NCI-H345 (cell line): ENCODE measurements at places on chromosomes 6 and 20.

GRCh38 chr6:156336089-156336488 lies 441.1 kb upstream of the ARID1B start:
- DNase-seq: no peak

GRCh38 chr6:32974016-32974333 lies 5.6 kb downstream of the BRD2 start:
- DNase-seq: no peak

GRCh38 chr20:4267242-4267641 lies 251.9 kb upstream of the RNF24 start:
- DNase-seq: no peak

DNA sequence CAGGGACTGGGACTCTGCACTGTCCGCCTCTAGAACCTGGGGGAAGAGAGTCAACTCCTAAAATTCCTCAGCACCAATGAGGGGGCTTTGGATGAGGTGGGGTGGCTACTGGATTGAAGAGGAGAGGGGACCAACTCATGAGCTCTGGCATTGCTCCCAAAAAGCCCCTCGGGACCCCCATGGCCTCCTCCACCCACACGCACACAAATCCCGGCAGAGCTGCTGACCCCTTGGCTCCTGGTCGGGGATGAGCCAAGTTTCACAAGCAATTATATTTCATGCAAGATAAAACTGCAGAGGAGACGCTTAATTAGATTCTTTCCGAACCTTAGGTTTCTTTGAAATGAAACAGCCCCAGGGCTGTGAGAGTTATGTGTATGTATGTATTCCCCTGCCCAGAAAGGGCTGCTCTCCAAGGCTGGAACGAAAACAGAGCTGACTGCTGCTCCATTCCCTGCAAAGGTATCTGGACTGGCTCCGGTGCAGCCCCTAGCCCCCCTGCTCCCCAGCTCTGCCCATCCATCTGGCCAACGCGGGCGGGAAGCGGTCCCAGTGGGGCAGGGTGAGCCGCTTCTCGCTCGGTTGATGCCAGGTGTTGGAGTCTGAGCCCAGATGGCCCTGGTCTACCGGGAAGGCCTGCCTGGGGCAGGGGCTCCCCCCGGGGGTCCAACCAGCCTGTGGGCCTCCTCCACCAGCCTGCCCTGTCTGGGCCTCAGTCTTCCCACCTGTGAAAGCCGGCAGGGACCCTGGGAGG lies 46.8 kb upstream of the STX16 start:
- DNase-seq: no peak

GRCh38 chr20:36483209-36483918 lies 58.0 kb upstream of the MYL9 start:
- no peak for DNase-seq

GRCh38 chr20:38034961-38035360 lies 1.4 kb downstream of the RPRD1B start:
- DNase-seq: no peak

DNA sequence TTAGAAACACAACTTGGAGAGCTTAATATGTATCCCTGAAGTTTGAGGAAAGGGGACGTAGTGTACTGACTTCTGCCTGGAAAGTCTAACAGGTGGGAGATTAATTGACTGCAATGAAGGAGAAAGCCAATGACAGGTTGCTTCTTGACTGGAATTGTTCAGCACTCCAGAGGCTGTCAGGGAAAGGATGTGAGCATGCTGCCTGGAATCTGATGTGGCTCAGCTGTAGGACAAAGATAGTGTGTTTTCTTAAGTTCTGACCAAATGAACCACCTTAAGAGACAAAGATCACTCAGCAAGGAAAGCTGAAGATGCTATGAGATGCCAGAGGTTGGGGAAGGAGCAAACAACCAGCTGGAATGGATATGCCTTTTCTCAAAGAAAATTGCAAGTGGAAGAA lies 185.8 kb downstream of the PHF3 start:
- no peak for DNase-seq

DNA sequence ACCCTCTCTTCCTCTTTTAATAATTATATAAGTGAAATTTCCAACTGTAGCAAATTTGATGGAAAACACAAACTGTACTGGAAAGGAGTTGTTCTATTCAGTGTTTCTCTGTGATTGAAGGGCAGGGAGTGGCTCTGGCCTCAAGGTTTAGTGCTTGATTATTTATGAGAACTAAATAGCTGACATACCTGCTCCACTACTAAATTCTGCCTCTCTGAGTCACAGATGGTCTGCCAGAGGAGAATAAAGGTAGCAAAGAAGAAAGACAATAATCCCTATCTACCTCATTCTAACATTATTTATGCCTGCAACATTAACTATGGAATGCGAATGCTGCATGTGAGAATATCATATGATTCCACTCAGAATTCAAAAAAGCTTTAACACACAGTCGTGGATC lies 9.3 kb downstream of the BMP5 start:
- DNase-seq: no peak

GRCh38 chr6:156028335-156029131 lies 572.9 kb upstream of the NOX3 start:
- no peak for DNase-seq

- DNase-seq: peak; percentile 31
Measured at GRCh38 chr6:87832025-87832825, 130.2 kb upstream of the AKIRIN2 start.

DNA sequence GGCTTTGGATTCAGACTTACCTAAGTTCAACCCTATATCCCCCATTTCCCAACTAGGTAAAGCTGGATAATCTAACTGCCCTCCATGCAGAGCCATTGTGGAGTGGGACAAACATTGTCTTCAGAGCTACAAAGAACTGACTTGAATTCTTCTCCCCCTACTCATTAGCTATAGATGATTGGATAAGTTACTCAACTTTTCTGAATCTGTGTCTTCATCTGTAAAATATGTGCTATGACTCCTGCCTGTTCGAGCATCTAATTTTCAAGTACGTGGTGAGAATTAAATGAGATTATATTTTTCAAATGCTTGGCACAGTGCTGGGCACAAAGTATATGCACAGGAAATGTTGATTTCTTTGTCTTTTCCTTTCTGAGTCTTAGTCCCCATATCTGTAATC lies 240.3 kb upstream of the TCF21 start:
- no peak for DNase-seq

GRCh38 chr6:158206740-158207421 lies 38.7 kb downstream of the GTF2H5 start:
- DNase-seq: no peak

GRCh38 chr20:63011798-63012197 lies 5.0 kb upstream of the BHLHE23 start:
- DNase-seq: peak; percentile 81

DNA sequence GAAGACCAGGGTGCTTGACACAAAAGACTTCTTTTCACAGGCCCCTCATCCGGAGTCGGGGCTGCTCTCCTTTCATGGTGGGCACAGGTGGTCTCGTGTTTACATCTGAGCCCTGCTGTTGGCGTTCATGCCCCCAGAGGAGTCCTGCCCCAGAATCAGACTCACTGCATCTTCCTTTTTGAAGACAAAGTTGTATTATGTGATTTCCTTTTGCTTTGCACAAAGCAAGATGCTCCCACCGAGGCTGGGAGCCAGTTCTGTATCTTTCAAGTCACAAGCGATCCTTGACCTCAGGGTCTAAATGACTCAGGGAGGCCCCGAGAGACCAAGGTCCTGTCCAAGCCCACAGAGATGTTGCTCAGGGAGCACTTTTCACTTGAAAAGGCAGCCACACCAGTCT lies 330.5 kb downstream of the THBS2 start:
- no peak for DNase-seq

GRCh38 chr6:133504761-133505160 lies 263.6 kb downstream of the EYA4 start:
- DNase-seq: no peak

- no peak for DNase-seq
Measured at GRCh38 chr6:79079561-79080041, 1.5 kb upstream of the PHIP start.

DNA sequence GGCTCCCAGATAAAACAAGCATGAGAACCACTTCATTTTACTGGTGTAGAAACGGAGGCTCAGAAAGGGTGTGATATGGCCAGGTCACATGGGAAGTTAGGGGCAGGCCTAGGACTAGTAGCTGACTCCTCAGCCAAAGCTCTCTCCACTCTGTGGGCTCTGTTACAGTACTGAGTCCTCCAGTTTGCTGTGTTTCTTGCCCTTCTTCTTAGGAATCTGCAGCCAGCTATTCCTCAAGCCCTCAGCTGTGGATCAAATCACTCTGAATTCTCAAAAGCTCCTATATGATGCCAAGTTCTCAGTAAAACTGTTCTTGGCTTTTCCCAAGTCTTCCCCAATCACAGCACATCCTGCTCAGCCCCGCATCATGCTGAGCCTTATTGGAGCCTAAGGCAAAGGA lies 42.5 kb upstream of the ADGRF1 start:
- DNase-seq: no peak

- DNase-seq: no peak
Measured at GRCh38 chr20:41981746-41982145, 363.6 kb upstream of the CHD6 start.

GRCh38 chr6:16399158-16399557 lies 160.8 kb downstream of the GMPR start:
- DNase-seq: no peak

DNA sequence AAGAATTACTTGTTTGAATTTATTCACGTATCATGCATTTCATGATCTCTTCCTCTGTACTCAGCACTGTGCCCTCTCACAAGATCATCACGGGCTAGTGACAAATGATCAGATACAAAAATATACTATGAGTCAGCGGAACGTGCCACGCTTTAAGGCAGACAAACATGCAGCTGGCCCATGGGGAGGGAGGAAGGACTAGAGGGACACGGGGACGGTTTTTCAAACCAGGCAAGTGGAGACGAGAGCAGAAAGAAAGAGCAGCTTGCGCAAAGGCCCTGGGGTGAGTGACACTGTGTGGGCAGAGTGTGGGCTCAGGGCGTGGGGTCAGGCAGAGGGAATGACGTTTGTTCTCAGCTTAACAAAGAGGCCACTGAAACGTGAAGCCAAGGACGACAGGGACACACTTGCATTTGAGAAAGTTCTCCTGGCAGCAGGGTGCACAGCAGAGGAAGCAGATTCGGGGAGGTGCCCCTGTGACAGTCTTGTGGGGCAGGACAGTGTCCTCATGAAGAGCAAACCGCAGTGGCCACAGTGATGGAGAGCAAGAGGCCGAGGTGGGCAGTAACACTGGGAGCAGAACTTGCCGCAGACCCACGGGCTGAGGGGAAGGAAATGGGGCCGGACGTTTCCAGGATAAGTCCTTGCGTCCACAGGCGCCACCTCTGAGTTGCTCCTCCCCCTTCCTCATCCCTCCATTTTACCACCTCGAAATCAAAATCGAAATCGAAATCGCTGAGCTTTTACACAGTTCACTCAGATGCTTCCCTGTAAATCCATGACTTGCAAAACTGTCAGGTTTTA lies 6.9 kb upstream of the RPS6KA2 start:
- no peak for DNase-seq

- peak; percentile 60 for DNase-seq
Measured at GRCh38 chr20:36461600-36462439, 79.5 kb upstream of the MYL9 start.

GRCh38 chr6:133187657-133188453 lies 53.3 kb upstream of the EYA4 start:
- no peak for DNase-seq

- no peak for DNase-seq
Measured at GRCh38 chr6:107026965-107027364, 1.0 kb upstream of the MTRES1 start.

- DNase-seq: peak; percentile 49
Measured at GRCh38 chr20:51563486-51564332, 21.2 kb upstream of the NFATC2 start.

GRCh38 chr20:63740070-63740626 lies 572 bp downstream of the SLC2A4RG start:
- peak; percentile 76 for DNase-seq

- DNase-seq: no peak
Measured at GRCh38 chr20:59731376-59731775, 127.0 kb downstream of the PHACTR3 start.

DNA sequence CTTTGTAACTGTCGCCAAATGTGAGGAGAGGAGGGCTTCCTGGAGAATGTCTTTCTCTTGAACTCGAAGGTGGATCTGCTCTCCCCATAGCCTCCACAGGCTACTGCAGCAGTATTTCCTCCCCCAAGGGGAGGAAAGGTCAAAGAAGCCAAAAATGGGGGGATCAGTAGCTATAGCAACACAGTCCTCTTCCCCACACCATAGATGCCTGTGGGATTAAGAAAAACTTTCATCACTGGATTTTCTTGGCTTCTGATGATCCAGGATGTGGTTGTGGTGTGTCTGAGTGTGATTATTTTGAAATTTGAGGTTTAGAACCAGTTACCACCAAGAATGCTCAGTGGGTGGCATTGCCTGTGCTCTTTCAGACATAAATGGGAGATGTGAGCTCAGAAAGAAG lies 140.1 kb upstream of the SPACA1 start:
- DNase-seq: no peak

DNA sequence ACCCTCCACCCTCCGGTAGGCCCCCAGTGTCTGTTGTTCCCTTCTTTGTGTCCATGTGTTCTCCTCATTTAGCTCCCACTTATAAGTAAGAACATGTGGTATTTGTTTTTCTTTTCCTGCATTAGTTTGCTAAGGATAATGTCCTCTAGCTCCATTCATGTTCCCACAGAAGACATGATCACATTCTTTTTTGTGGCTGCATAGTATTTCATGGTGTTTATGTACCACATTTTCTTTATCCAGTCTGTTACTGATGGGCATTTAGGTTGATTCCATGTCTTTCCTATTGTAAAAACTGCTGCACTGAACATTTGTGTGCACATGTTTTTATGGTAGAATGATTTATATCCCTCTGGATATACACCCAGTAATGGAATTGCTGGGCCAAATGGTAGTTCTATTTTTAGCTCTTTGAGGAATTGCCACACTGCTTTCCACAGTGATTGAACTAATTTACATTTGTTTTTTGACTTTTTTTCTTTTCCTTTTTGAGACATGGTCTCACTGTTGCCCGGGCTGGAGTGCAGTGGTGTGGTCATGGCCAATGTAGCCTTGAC lies 4.5 kb downstream of the KPNA5 start:
- DNase-seq: no peak

DNA sequence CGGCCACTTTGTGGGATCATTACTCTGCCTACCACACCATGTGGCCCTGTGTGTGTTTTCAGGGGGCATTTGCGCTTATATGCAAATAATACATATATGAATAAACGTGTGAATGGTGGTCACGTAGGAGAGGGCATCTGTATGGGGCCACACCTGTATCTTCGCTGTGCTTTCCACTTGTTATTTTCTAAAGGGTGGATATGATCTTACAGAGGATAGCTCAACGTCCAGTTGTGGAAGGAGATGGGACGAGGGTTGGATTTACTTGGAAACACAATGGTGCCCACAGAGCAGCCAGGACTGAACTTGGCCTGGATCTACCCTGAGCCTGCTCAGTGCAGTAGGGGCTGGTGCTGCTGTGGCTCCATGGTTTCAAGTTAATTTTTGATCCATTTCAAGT lies 93.3 kb downstream of the YTHDF1 start:
- no peak for DNase-seq

- no peak for DNase-seq
Measured at GRCh38 chr6:80356545-80356944, 250.1 kb downstream of the BCKDHB start.

DNA sequence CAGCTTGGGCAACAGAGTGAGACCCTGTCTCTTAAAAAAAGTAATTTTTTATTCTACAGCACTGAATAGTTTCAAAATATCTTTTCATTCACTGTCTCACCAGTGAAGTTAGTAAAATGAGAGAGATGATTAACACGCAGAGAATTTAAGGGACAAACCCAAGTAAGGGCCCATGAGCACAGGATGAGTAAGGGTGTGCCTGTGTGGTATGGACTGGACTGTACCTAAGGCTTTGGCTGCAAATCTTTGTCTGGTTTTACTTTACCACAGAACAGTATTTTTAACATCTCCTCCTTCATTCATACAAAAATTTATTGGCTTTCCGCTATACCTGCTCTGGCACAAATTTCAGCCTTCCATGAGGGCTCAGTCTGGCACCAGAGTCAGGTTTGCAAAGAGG lies 433.3 kb downstream of the UTRN start:
- no peak for DNase-seq
